ENCODE measurements at places on chromosomes 4 and X.
A peak's percentile ranks its signal among the peaks of the same experiment; 100 is the strongest.

- H3K27me3 ChIP-seq, result no peaks in the 10 kb centered on the region
- DNase-seq, result no peak
- no peak overlapping the region for H3K27ac ChIP-seq
- H3K4me1 ChIP-seq, result peaks cover 7% of the 10 kb centered on the region
- H3K36me3 ChIP-seq, result no peaks in the 10 kb centered on the region
These were observed 134.5 kb downstream of the BTC start for GRCh38 chr4:74659576-74660411.

GRCh38 chrX:103063191-103063845 is 653 bp downstream of the BEX1 start:
- no peaks in the 10 kb centered on the region for H3K27me3 ChIP-seq
- DNase-seq, result no peak
- peak overlapping the region; percentile 19 for H3K4me3 ChIP-seq
- H3K27ac ChIP-seq, result no peak overlapping the region

DNA sequence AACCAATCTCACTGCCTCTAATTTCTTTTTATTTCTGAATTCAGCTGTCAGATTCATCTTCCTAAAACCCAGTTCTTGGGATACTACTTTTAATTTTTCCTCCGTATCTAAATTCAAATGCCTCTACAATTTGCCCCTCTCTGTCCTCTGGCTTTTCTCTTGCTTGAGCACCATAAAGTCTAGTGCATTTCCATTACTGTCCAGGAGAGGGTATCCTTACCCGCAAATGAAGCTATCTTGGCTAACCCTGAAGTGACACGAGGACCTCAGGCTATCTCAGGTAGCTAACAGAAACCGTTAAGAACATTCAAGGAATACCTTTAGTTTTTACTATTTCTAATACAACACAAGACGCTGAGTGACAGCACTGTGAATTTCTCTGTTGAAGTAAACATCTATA is 49.4 kb upstream of the PRR32 start:
- H3K4me3 ChIP-seq, result no peak overlapping the region
- DNase-seq, result no peak
- H3K4me1 ChIP-seq, result no peaks in the 10 kb centered on the region
- H3K27me3 ChIP-seq, result no peaks in the 10 kb centered on the region

DNA sequence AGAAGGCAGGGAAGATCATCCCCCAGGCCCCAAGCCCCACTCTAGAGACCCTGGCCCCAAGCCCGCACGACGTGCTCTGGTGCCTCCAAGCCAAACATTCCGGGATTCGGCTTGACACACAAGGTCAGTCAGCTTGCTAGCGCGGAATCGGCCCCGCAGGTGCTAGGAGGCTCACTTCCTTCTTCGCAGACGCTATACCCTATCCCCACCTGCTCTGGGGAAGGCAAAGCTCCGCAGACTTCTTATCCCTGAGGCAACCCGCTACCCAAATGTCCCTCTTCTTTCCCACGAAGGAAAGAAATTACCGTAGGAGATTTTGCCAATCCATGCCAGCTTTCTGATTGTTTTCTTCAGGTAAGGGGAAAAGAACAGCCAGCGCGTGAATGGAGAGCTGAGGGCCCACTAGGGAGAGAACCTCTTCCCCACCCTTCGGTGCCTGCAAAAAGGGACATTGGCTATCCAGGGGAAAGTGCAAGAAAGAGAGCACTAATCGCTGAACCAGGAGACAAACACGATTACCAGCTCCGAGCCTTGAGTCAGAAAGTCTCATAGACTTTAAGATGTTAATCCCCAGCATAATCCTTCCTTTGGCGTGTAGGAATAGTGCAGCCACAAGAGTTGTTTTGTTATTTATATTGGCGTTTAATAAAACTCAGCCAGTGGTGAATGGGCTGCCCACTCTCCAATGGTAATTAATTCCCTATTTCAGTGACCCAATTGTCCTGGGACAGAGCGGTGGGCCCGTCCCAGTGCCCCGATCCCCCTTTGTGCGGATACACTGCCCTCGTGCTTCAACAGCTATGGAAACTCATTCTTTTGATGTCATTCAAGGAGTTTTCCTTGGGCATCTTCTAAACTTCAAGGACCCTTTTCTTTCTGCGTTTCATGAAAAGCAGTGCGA is 5.4 kb upstream of the NEUROG2 start:
- no peaks in the 10 kb centered on the region for H3K36me3 ChIP-seq
- H3K4me1 ChIP-seq, result peaks cover 29% of the 10 kb centered on the region
- H3K27ac ChIP-seq, result no peak overlapping the region
- H3K4me3 ChIP-seq, result no peak overlapping the region
- peaks cover 21% of the 10 kb centered on the region for H3K27me3 ChIP-seq

DNA sequence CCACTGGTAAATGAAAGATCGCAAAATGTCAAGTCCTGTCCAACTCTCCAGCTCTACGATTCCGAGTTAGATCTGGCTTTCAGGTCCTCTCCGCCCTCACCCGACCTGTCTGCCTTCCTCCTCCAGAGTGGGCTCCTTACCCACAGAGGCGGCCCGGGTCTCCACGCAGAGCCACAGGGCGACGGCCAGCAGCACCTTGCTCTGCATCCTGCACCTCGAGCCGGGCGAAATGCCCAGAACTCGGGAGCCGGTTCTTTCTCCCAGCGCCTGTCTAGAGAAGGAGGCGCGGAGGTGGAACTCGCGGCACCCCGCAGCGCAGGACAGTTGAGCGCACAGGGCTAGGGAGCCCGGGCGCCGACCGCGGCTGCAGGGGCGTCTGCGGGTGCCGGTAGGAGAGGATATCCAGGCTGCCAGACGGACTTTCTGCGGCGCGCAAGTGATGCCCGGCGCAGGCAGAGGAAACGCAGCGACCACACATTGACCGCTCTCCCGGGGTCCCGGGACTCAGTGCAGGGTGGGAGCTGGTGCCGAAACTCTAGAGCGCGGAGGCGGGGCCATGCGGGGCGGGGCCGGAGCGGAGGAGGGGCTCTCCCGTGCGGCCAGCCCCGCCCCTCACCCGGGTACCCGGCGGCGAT is at the start of gene KDR:
KDR (minus strand) TSS at position 509 of the 635 bp plus-strand sequence; CDS start at position 207, 302 bp downstream.
- DNase-seq, result no peak
- H3K4me1 ChIP-seq, result peaks cover 17% of the 10 kb centered on the region
- peak within 1 kb of the TSS; percentile 20 for H3K27ac ChIP-seq
- peak within 1 kb of the TSS; percentile 43 for H3K4me3 ChIP-seq
- no peaks in the 10 kb centered on the region for H3K27me3 ChIP-seq
- H3K36me3 ChIP-seq, result no peaks in the 10 kb centered on the region

GRCh38 chr4:3765271-3766035 is 732 bp upstream of the ADRA2C start:
- peaks cover 11% of the 10 kb centered on the region for H3K4me1 ChIP-seq
- H3K36me3 ChIP-seq, result no peaks in the 10 kb centered on the region
- H3K4me3 ChIP-seq, result peak overlapping the region; percentile 55
- no peak for DNase-seq
- peak overlapping the region; percentile 74 for H3K27ac ChIP-seq

- no peaks in the 10 kb centered on the region for H3K36me3 ChIP-seq
- H3K4me1 ChIP-seq, result no peaks in the 10 kb centered on the region
- no peaks in the 10 kb centered on the region for H3K27me3 ChIP-seq
- no peak for DNase-seq
These were observed 352.6 kb downstream of the NR3C2 start for GRCh38 chr4:148089624-148090023.

- H3K27ac ChIP-seq, result peak overlapping the region; percentile 55
- H3K36me3 ChIP-seq, result no peaks in the 10 kb centered on the region
- no peaks in the 10 kb centered on the region for H3K4me1 ChIP-seq
- peak overlapping the region; percentile 58 for H3K4me3 ChIP-seq
- H3K27me3 ChIP-seq, result no peaks in the 10 kb centered on the region
These were observed 717 bp downstream of the EDA start for GRCh38 chrX:69616457-69617203.

GRCh38 chr4:164538097-164538496 is 215.8 kb upstream of the SMIM31 start:
- peaks cover 30% of the 10 kb centered on the region for H3K4me1 ChIP-seq
- no peaks in the 10 kb centered on the region for H3K27me3 ChIP-seq
- no peak overlapping the region for H3K4me3 ChIP-seq
- no peak for DNase-seq

- DNase-seq, result no peak
- no peak overlapping the region for H3K4me3 ChIP-seq
- no peaks in the 10 kb centered on the region for H3K4me1 ChIP-seq
- no peaks in the 10 kb centered on the region for H3K36me3 ChIP-seq
- H3K27ac ChIP-seq, result no peak overlapping the region
These were observed 133.9 kb downstream of the TET2 start for GRCh38 chr4:105280338-105281123.

DNA sequence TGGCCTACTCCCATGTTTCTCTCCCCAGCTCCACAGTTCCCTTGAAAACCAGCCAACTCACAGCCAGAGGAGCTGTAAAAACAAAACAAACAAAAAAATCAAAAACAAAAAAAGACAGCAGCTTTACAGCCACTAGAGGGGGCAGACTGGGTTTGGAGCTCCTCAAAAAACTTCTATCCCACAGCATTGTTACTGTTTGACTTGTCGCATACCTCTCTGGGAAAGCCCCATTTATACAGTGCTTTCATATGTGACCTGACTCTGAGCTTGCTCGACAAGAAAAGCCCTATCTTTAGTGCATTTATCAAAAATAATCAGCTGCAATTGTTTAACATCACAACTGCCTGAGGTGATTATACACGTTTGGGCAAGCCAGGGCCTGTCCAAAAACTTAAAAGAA is 21.6 kb downstream of the TSPAN6 start:
- no peak for DNase-seq
- no peak overlapping the region for H3K27ac ChIP-seq
- H3K27me3 ChIP-seq, result no peaks in the 10 kb centered on the region
- no peak overlapping the region for H3K4me3 ChIP-seq
- no peaks in the 10 kb centered on the region for H3K36me3 ChIP-seq

DNA sequence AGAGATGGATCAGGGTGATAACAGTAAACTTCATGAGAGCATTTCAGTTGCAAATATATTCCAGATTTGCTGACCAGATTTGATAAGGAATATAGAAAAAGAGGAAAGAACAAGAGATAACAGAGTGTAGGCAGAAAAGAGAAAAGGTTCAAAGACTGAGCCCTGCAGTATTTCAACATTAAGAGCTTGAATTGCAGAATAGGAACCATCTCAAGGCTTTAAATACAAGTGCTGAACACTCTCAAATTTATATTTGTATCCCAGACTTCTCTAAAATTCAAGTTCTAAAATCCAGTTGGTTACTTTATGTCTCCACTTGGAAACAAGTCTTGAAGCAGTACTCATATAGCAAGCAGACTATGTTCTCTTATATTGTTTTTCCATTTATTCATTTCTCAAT is 9.7 kb upstream of the MYOZ2 start:
- peaks cover 13% of the 10 kb centered on the region for H3K4me1 ChIP-seq
- no peak overlapping the region for H3K27ac ChIP-seq
- H3K36me3 ChIP-seq, result no peaks in the 10 kb centered on the region
- no peaks in the 10 kb centered on the region for H3K27me3 ChIP-seq

DNA sequence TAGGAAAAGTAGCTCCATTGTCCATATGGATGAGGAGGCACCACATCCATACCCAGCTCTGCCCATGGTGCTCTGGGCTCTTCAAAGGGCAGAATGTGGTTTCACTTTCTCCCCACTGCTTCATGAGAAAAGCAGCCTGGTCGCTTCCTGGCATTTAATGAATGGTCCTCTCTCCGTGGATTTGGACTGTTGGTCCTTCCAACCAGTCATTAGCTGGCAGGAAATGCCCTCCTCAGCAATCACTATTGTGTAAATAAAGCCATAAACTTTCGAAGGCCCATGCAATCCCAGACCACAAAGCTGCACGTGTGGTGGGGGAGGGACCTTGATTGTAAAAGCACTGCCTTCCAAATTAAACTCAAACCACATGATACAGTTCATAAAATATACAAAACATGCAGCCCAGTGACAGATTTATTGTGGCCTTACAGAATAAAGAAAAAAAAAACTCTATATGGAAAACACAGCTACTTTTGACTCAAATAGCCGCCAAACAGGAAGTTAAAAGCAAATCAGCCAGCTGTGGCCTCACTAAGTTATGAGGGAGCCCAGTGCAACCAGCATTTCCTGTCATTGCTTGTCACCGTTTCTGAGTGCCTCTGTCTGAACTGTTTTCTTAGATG is 8.1 kb downstream of the MBNL3 start:
- H3K4me3 ChIP-seq, result peak overlapping the region; percentile 8
- H3K4me1 ChIP-seq, result peaks cover 19% of the 10 kb centered on the region
- no peaks in the 10 kb centered on the region for H3K27me3 ChIP-seq

GRCh38 chrX:84907324-84907968 is 96.2 kb upstream of the APOOL start:
- DNase-seq, result no peak
- H3K36me3 ChIP-seq, result no peaks in the 10 kb centered on the region
- no peaks in the 10 kb centered on the region for H3K27me3 ChIP-seq
- no peak overlapping the region for H3K4me3 ChIP-seq
- H3K4me1 ChIP-seq, result no peaks in the 10 kb centered on the region
- no peak overlapping the region for H3K27ac ChIP-seq

GRCh38 chr4:153485359-153485758 is 19.2 kb downstream of the TMEM131L start:
- no peaks in the 10 kb centered on the region for H3K36me3 ChIP-seq
- DNase-seq, result no peak
- no peak overlapping the region for H3K4me3 ChIP-seq
- no peak overlapping the region for H3K27ac ChIP-seq

GRCh38 chrX:136163689-136164088 is 16.4 kb downstream of the FHL1 start:
- H3K27me3 ChIP-seq, result no peaks in the 10 kb centered on the region
- no peak overlapping the region for H3K27ac ChIP-seq
- H3K36me3 ChIP-seq, result no peaks in the 10 kb centered on the region
- peaks cover 7% of the 10 kb centered on the region for H3K4me1 ChIP-seq
- H3K4me3 ChIP-seq, result no peak overlapping the region

DNA sequence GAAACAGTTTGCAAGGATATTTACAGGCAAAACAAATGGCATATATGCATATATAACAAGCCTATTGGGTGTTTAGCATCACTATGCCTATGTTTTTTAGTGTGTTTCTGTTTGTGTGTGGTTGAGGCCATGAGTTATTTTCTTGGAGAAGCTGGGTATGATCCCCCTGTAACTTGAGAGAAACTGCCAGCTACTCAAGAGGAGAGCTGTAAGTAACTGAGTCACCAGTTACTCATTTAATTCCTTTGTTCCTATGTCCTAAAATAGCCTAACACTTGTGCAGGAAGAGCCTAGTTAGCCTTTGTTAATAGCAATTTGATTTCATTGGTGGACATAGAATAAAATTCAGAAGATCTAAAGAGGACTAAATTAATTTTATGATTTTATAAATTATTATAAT is 79.1 kb downstream of the PWWP3B start:
- H3K4me1 ChIP-seq, result no peaks in the 10 kb centered on the region
- no peak for DNase-seq
- no peak overlapping the region for H3K27ac ChIP-seq
- no peaks in the 10 kb centered on the region for H3K27me3 ChIP-seq
- H3K36me3 ChIP-seq, result no peaks in the 10 kb centered on the region

DNA sequence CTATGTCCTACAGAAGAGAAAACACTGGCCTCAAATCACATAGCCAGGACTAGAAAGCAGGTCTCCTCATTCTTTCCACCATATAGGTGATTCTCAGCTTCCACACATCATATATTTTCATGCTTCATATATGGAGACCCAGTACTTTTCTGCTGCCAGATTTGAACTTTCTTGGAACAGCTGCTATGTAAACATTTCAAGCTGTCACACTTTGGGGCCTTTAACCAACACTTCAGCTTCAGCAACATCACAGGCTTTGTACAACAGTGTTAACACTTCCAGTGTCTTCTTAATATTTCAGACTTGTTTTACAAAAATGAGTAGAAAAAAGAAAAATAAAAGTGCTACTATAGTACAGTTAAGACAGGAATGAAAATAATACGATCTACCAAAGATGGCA is 12.6 kb downstream of the SH3RF1 start:
- no peak overlapping the region for H3K27ac ChIP-seq
- no peaks in the 10 kb centered on the region for H3K27me3 ChIP-seq
- H3K36me3 ChIP-seq, result no peaks in the 10 kb centered on the region
- DNase-seq, result no peak
- H3K4me1 ChIP-seq, result peaks cover 65% of the 10 kb centered on the region

- H3K4me3 ChIP-seq, result no peak overlapping the region
- no peak for DNase-seq
- H3K27ac ChIP-seq, result no peak overlapping the region
These were observed 186.0 kb upstream of the FRMPD4 start for GRCh38 chrX:11952176-11952720.
